ENCODE measurements at places on chromosomes 2 and 18. TPM values are rescaled to one million over a fixed set of nuclear protein-coding genes. Genes with fewer than 3 reads are reported as not detected.

Gene DNAJC5G
- not detected for total RNA-seq

Gene ANTXR1
- 144 TPM for total RNA-seq

Gene GBX2
- 60.7 TPM for total RNA-seq

Gene KIF5C
- 10.2 TPM for total RNA-seq

Gene UGT1A8
- total RNA-seq, result not detected

Gene SLC19A3
- not detected for total RNA-seq

- DNase-seq, result no peak
- H3K4me1 ChIP-seq, result no peaks in the 10 kb centered on the region
- no peak overlapping the region for H3K4me3 ChIP-seq
- H3K27ac ChIP-seq, result no peak overlapping the region
- H3K36me3 ChIP-seq, result no peaks in the 10 kb centered on the region
Measured at GRCh38 chr2:113171334-113172075, 2.3 kb upstream of the PSD4 start.

DNA sequence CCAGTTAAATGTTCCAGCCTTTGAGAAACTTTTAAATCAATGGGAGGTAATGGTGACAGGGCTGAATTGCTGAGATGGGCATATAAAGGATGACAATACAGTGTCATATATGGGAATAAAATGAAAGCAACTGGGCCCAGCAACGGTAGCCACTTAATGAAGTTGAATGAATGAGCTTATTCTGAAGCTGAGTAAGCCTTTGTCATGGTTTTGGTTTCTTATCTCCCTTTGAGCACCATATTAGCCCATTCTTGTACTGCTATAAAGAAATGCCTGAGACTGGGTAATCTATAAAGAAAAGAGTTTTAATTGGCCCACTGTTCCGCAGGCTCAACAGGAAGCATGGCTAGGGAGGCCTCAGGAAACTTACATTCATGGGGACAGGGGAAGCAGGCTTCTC lies 3.5 kb upstream of the THUMPD2 start:
- H3K36me3 ChIP-seq, result no peaks in the 10 kb centered on the region
- H3K27ac ChIP-seq, result no peak overlapping the region
- no peaks in the 10 kb centered on the region for H3K27me3 ChIP-seq
- H3K4me3 ChIP-seq, result no peak overlapping the region
- no peak for DNase-seq

- H3K27me3 ChIP-seq, result no peaks in the 10 kb centered on the region
- H3K36me3 ChIP-seq, result peaks cover 3% of the 10 kb centered on the region
- H3K4me1 ChIP-seq, result peaks cover 22% of the 10 kb centered on the region
- H3K4me3 ChIP-seq, result no peak overlapping the region
Measured at GRCh38 chr2:214019229-214019972, 391.5 kb upstream of the VWC2L start.

DNA sequence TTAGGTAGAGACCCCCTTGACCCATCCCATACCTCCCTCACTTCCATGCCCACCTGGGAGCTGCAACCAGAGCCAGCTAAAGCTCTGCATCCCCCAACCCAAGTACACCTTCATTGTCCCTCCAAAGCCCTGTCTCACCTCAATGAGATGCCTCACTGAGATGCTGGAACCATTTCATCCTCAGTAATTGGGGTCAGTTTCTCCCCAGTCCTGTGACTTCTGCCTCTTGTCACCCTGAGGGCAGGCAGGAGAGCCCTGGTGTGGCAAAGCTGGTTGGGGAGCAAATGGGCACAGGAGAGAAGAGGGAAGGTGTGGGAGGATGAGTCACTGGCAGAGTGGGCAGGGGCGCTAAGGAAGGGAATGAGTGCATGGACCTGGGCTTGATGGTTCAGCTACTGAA lies 27.9 kb upstream of the NT5DC4 start:
- peaks cover 30% of the 10 kb centered on the region for H3K4me1 ChIP-seq
- H3K4me3 ChIP-seq, result no peak overlapping the region
- no peaks in the 10 kb centered on the region for H3K36me3 ChIP-seq
- peak overlapping the region; percentile 86 for H3K27ac ChIP-seq

DNA sequence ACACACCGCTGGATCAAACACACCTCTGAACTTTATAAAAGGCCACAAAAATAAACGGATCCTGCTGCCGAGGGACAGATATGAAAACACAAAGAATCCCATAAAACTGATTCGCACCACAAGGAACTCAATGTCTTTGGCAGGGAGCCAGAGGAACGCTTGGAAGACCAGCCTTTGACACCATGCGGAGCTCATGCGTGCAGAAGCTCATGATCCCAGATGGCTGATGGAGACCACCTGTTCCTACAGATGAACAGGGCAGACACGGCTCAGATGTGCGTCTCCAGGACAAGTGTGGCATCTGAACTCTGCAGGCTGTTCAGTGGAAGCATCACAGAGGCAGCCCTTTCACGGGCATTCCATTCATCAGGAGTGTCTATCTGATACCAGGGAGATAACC lies 24.9 kb downstream of the COPS9 start:
- no peaks in the 10 kb centered on the region for H3K36me3 ChIP-seq
- H3K27me3 ChIP-seq, result peaks cover 27% of the 10 kb centered on the region
- DNase-seq, result no peak
- no peak overlapping the region for H3K4me3 ChIP-seq
- H3K27ac ChIP-seq, result no peak overlapping the region

DNA sequence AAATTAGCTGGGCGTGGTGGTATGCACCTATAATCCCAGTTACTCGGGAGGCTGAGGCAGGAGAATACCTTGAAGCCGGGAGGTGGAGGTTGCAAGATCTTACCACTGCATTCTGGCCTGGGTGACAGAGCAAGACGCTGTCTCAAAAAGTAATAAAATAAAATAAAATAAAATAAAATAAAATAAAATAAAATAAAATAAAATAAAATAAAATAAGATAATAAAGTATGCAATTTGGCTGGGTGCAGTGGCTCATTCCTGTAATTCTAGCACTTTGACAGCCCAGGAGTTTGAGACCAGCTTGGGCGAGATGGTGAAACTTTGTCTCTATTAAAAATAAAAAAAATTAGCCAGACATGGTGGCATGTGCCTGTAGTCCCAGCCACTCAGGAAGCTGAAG lies 85.6 kb upstream of the XPO1 start:
- H3K36me3 ChIP-seq, result no peaks in the 10 kb centered on the region
- peaks cover 29% of the 10 kb centered on the region for H3K4me1 ChIP-seq
- no peak overlapping the region for H3K4me3 ChIP-seq

DNA sequence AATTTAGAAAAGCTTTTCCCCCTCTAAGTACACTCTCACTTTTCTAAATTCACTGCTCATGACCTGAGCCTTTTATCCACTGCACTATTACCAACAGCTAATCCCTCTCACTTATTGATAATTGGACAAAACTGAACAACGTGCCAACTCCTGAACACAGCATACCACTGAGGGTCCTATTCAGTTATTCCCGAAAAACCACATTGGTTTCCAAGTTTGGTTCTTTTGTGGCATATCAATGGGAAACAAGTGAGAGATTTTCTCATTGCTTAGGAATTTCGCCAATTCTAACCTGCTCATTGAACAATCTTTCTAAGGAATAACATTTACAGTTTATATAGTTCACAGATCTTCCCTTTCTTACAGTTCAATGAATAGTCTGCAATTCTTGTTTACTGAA lies 977.4 kb downstream of the TMEM182 start:
- no peak overlapping the region for H3K4me3 ChIP-seq
- no peaks in the 10 kb centered on the region for H3K4me1 ChIP-seq
- DNase-seq, result no peak
- H3K36me3 ChIP-seq, result no peaks in the 10 kb centered on the region
- no peak overlapping the region for H3K27ac ChIP-seq

- H3K27me3 ChIP-seq, result no peaks in the 10 kb centered on the region
- H3K36me3 ChIP-seq, result peaks cover 53% of the 10 kb centered on the region
- H3K4me1 ChIP-seq, result no peaks in the 10 kb centered on the region
Measured at GRCh38 chr2:201633661-201634249, 9.5 kb downstream of the TMEM237 start.

GRCh38 chr2:239609607-239610310 lies 208.9 kb upstream of the HDAC4 start:
- no peaks in the 10 kb centered on the region for H3K27me3 ChIP-seq
- H3K27ac ChIP-seq, result no peak overlapping the region
- H3K4me3 ChIP-seq, result no peak overlapping the region

GRCh38 chr2:101718993-101719571 lies 21.6 kb downstream of the MAP4K4 start:
- DNase-seq, result no peak
- peak overlapping the region; percentile 81 for H3K27ac ChIP-seq
- H3K36me3 ChIP-seq, result peaks cover 8% of the 10 kb centered on the region
- peaks cover 48% of the 10 kb centered on the region for H3K4me1 ChIP-seq

DNA sequence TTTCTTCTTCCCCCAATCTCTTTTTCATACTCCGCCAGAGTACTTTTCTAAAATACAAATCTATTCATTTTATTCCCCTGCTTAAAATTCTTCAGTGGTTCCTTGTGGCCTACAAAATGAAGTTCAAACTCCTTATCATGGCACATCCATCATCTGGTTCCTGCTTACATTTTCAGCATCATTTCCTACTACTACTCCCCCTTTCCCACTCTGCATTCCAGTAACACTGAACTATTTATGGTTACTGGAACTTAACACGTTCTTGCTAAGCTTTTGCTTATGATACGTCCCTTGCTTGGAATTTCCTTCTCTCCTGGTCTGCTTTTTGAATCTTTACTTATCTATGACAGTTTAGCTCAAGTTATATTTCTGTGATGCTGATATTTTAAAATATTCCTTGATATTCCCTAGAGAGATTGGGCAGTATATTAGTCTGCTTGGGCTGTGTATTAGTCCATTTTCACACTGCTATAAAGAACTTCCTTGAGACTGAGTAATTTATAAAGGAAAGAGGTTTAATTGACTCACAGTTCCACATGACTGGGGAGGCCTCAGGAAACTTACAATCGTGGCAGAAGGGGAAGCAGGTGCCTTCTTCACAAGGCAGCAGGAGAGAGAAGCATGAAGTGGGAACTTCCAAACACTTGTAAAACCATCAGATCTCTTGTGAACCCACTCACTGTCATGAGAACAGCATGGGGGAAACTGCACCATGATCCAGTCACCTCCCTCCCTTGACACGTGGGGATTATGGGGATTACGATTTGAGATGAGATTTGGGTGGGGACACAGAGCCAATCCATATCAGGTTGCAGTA lies 53.2 kb downstream of the BMPR2 start:
- DNase-seq, result no peak
- H3K27me3 ChIP-seq, result no peaks in the 10 kb centered on the region
- no peak overlapping the region for H3K4me3 ChIP-seq
- H3K27ac ChIP-seq, result peak overlapping the region; percentile 71
- H3K4me1 ChIP-seq, result peaks cover 34% of the 10 kb centered on the region
- peaks cover 3% of the 10 kb centered on the region for H3K36me3 ChIP-seq

DNA sequence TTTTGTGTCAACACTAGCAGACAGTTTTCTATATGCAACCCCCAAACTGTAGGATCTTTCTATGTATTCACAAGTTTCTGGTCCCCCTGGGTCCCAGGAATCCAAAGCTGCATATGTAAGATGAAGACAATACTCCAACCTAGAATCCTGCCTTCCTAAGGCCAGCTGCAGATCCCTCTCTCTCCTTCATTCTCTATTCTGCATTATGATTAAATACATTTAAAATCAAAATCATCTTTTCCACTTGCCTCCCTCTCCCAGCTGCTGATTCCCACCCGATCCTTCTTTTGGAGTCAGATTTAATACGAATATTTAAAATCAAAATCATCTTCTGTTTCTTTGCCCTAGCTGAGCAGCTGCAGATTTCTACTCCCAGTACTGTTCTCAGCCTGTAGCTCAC lies 783.0 kb upstream of the ZEB2 start:
- DNase-seq, result no peak
- no peaks in the 10 kb centered on the region for H3K27me3 ChIP-seq
- H3K27ac ChIP-seq, result no peak overlapping the region
- H3K36me3 ChIP-seq, result no peaks in the 10 kb centered on the region
- H3K4me3 ChIP-seq, result no peak overlapping the region

DNA sequence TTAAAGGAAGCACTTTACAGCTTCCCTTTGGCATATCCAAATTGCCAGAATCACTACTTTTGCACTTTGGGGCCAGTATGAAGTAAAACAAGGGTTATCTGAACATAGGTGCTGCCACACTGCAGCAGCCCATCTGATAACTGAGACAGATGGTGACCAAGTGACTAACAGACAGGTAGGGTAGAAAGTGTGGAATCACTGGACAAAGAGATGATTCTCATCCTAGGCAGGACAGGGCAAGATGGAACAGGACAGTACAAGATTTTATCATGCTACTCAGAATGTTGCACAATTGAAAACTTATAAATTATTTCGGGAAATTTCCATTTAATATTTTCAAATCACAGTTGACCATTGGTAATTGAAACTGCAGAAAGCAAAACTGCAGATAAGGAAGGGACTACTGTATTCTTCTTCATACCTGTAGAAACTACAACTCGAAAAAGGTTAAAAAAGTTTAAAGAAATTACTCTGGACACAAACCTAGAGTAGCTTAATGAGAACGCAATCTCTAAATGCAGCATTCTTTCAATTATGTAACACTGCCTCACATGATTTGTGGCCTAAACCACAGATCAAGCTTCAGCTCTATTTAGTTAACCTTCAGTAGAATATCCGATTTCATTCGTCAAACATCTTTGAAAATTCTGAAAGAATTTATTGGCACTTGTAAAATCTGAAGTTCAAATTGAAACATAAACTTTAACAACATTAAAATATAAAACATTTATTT lies 31.4 kb downstream of the HEATR5B start:
- DNase-seq, result no peak
- peaks cover 51% of the 10 kb centered on the region for H3K36me3 ChIP-seq
- no peaks in the 10 kb centered on the region for H3K4me1 ChIP-seq
- H3K4me3 ChIP-seq, result no peak overlapping the region
- H3K27me3 ChIP-seq, result no peaks in the 10 kb centered on the region

- H3K4me1 ChIP-seq, result no peaks in the 10 kb centered on the region
- H3K4me3 ChIP-seq, result no peak overlapping the region
- peaks cover 4% of the 10 kb centered on the region for H3K36me3 ChIP-seq
- DNase-seq, result no peak
- no peak overlapping the region for H3K27ac ChIP-seq
- H3K27me3 ChIP-seq, result no peaks in the 10 kb centered on the region
Measured at GRCh38 chr2:178345951-178346350, 105.0 kb downstream of the PRKRA start.

- H3K36me3 ChIP-seq, result peaks cover 53% of the 10 kb centered on the region
- H3K4me1 ChIP-seq, result peaks cover 3% of the 10 kb centered on the region
- H3K4me3 ChIP-seq, result no peak overlapping the region
- DNase-seq, result no peak
- H3K27me3 ChIP-seq, result no peaks in the 10 kb centered on the region
Measured at GRCh38 chr2:222928335-222928734, 67.5 kb downstream of the ACSL3 start.

DNA sequence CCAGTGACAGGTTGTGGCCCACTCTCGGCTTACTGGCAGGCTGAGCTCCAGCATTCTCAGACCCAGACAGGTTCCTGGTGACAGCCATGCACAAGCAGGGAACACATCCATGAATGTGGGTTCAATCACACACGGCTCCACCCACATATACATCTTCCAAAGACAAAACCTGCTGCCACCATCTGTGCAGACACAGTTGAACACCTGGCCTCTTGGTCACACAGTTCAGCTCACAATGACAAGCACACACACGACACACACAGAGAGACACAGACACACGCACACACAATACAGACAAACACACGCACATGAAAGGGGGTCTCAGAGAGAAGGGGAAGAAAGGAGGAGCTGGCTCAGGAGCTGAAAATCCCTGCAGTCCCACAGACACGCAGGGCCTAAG lies 32.1 kb upstream of the PTMA start:
- no peak overlapping the region for H3K4me3 ChIP-seq
- H3K36me3 ChIP-seq, result no peaks in the 10 kb centered on the region
- H3K4me1 ChIP-seq, result peaks cover 36% of the 10 kb centered on the region
- no peak for DNase-seq

Data from osteocyte (in vitro differentiated cells).